CD4-positive, alpha-beta T cell treated with Interleukin-1 beta for 1 hour (primary cell): ENCODE measurements at places on chromosomes 11 and 22.

DNA sequence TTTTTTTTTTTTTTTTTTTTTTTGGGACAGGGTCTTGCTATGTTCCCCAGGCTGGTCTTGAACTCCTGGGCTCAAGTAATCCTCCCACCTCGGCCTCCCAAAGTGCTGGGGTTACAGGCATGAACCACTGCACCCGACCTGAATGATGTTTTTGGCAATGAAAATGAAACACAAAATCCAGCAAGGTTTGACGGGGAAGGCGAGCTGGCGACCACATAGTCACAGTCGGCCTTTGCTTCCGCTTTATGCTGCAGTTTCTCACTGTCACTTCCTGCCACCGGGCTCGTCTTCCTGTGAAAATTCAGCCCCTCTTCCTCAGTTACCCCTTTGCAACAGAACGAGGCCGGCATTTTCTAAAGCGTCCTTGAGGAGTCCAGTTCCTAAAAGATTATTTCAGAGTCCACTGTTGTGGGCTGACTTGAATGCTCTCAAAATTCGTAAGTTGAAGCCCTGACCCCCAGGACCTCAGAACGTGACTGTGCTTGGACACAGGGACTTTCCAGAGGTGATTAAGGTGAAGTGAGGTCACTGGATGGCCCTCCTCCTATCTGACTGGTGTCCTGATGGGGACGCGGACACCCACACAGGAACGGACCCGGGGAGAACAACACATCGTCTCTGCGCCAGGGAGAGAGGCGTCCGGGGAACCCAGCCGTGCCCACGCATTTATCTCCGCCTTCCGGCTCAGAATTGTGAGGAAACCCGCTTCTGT is 2.9 kb upstream of the BID start:
- DNase-seq: peak; percentile 79

DNA sequence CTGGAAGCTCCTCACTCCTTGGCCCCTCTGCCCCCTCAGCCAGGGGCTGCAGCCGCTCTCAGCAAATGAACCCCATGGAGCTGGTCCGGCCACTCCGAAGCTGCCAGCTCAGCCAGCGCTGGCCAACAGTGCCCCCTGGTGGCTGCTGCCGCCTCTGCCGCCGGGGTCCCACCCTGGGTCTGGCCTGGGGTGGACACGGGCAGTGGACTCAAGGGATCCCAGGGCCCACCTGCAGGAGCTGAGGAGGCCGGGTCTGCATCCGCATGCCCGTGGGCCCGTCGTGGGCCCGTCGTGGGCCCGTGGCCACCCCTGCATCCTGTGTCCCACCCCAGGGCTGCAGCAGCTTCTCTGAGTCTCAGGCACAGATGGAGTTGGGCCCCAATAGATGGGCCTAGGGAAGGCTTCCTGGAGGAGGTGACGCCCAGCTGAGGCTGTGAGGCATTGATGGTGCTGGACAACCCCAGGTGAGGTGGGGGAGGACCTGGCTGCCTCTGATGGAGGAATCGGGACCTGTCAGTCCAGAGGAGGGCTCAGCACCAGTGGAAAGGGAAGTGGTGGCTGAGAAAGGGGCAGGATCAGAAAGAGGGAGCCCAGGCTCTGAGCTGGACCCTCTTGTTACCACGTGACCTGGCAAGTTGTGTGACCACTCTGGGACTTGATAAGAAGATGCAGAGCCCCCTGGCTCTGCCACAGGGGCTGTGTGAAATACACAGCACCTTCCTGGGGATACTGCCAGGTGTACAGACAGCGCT is 522.3 kb downstream of the BRD1 start:
- peak; percentile 41 for DNase-seq

- no peak for DNase-seq
Observed at GRCh38 chr11:12675951-12676711, 1.9 kb downstream of the TEAD1 start.

DNA sequence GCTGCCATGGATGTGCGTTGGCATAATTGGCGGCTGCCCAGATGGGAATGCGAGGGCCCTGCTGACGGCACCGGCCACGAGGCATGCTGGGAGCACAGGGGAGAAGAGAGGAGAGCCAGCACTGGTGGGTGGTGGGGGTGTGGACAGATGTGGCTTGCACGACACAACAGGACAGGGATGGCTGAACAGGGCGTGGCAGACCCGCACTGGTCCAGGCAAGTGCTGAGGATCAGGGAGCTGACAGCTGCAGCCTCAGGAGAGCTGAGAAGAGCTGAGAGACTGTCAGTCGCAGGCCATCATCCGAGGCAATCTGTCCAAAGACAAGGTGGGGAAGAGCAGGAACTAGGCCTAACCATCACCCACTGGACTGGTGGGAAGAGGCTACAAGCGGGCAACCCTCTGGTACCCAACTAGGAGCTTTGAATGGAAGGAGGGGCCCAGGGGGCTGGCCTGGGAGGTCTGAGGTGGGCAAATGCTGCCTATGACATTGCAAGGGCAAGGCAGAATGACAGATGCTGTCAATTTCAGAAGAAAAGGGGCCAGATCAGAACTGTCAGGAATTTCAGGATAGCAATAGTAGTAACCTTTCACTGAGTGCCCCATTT is 2.4 kb downstream of the GNB1L start:
- DNase-seq: no peak

- no peak for DNase-seq
Observed at GRCh38 chr11:112106070-112106469, 19.4 kb downstream of the SDHD start.

- no peak for DNase-seq
Observed at GRCh38 chr11:62181097-62181496, 8.9 kb upstream of the SCGB1D1 start.

GRCh38 chr11:44702889-44703288 is 23.9 kb upstream of the TSPAN18 start:
- DNase-seq: no peak

- DNase-seq: no peak
Observed at GRCh38 chr11:35986947-35987346, 43.1 kb downstream of the LDLRAD3 start.

- peak; percentile 29 for DNase-seq
Observed at GRCh38 chr11:61392981-61393595, 701 bp downstream of the TMEM216 start.

GRCh38 chr11:65554842-65555430 is 3.2 kb downstream of the LTBP3 start:
- no peak for DNase-seq

GRCh38 chr11:71418643-71419042 is 29.6 kb downstream of the DHCR7 start:
- DNase-seq: no peak

- DNase-seq: no peak
Observed at GRCh38 chr22:23831781-23832180, 7.0 kb downstream of the DERL3 start.

DNA sequence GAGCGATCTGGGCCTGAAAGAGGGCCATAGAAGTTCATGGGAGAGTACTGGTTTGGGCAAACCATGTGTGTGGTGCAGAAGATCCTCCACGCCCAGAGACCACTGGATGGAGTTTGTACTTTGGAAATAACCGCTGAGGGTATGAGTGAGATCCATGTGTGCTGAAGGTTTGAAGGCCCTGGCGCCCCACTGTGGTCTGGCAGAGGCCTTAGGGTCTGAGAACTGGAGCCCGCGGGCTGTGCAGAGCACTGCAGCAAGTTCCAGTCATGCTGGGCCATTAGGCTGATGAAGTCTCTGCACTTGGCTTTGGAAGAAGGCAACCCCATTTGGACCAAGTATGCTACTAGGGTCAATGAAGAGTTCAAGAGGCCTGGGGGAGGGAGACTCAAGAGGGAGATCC is 186.4 kb downstream of the BUD13 start:
- no peak for DNase-seq

GRCh38 chr11:78289552-78290292 is 101.0 kb downstream of the USP35 start:
- no peak for DNase-seq

DNA sequence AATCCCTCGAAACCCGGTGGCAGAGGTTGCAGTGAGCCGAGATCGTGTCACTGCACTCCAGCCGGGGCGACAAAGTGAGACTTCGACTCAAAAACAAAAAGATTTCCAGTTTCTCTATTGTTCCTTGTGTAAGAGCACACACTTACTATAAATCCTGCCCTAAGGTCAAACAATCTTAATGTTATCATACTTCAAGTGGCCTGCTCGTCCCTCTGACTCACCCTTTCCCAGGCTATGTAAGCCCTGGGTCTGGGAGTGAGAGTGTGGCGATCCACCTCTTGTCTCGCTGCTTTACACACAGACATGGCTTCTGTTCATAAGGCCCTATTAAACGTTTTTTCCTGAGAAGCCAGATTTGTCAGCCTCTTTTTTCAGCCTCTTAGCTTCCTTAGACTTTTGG is 24.4 kb upstream of the A4GALT start:
- DNase-seq: no peak

GRCh38 chr11:81874635-81875034 is 859.0 kb downstream of the FAM181B start:
- no peak for DNase-seq

GRCh38 chr22:37526376-37526775 is 7.2 kb upstream of the CARD10 start:
- no peak for DNase-seq

DNA sequence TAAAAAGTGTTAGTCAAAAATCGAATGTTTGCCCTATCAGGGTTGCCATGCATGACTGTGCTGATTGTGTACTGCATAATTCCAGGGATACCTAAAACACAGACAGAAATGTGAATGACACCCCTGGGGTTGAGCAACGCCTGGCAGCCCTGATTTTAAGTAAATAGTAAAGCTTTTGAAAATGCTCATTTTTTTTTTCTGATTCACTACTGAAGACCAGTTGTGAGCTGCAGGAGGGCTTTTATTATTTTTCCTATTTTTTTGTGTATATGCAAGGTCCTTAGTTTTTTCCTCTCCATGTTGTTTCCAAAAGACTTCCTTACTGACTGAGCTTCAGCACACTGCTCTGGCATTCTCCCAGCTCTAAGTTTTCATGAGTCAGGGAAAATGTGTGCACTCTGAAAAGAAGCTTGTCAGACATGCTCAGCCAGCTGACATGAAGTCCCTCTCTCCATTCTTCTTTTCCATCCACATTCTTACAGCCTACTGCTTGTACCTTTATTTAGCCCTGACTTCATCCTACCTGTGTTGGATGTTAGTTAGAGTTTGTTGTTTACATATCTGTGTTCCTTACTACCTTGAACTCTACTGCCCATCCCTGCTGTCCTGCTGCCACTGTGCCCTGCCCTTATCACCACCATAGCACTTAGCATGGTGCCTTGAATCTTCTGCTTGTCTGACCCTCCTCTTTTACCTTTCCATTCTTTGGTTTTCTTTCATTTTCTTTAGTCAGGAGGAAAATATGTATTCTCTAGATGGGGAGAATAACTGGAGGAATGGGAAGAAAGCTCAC is 79.5 kb downstream of the HORMAD2 start:
- DNase-seq: no peak

- DNase-seq: no peak
Observed at GRCh38 chr11:32615422-32615821, 31.8 kb downstream of the EIF3M start.

GRCh38 chr11:8192896-8193209 is 24.0 kb upstream of the RIC3 start:
- no peak for DNase-seq
